ENCODE measurements at places on chromosomes 12 and 14.

- DNase-seq = no peak
Measured at GRCh38 chr12:118513611-118514010, 137.3 kb downstream of the SUDS3 start.

DNA sequence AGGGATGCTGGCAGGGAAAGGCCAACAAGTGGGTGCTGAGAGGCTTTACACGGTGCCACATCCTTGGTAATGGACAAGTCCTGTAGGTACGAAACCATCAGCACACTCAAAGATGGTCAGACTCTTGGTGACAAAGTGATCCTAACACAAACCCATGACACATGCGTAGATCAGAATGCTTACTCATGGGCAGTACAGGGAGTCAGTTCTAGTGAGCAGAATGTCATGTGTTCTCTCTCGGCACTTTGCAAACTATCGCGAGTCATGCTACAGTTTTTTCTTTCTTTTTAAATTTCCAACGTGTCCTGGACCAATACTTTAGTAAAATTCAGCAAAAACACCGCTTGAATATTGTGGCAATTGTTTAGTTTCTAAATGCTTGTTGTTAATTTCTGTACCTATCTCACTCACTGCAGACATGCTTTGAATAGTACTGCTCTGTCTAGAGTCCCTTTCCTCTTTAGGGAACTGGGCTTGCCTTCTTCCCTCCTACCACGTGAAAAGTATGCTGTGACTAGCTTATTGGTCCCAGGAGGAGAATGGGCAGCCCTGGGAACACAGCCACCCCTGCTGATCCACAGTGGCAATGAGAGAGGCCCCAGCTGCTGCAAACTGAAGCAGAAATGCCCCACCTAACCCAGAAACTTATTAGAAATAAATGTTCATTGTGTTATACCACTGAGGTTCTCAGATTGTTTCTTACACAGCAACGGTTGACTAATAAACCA, 62.4 kb downstream of the UBR7 start:
- no peak for DNase-seq

- no peak for DNase-seq
Measured at GRCh38 chr14:92780444-92781232, 13.5 kb upstream of the GOLGA5 start.

DNA sequence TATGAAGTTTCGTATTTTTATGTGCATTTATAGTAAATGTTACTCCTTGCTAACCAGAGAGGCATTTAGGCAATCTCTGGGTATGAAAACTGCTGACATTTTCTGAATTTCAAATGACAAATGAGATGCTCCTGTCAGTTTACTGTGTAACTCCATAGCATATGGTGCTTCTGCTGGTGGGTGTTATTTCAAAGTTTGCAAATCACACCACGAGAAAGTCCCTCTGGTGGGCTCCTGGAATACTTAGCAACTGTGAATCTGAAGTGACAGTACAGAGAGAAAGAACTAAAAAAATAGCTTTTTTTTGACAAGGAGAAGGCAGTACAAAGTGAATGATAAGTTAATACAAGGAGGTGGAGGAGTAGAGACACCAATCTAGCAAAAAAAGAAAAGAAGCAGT, 161.5 kb downstream of the DERA start:
- DNase-seq = no peak

DNA sequence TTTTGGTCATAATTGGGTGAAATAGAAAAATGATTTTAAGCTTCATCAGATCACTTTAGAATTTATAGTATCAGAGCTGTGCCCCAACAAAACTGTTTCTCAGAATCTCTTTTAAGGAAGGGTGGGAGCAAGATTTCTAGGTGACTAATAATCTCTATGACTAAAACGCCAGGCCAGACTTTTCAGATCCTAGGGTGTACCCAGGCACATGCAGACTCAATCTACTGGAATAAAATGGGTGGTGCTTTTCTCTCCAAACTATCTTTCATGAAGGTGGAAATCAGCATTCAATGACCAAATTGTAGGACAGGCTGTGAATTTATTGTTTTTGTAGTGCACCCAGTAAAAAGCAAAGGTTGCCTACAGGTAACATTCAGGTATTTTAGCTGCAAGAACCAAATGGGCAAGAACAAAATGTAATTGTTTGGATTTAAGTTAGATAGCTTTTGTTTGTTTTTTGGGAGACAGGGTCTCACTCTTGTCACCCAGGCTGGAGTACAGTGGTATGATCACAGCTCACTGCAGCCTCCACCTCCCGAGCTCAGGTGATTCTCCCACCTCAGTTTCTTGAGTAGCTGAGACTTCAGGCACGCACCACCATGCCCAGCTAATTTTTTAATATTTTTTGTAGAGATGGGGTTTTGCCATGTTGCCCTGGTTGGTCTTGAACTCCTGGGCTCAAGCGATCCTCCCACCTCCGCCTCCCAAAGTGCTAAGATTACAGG, 49.5 kb downstream of the PPP2R5C start:
- DNase-seq = no peak

DNA sequence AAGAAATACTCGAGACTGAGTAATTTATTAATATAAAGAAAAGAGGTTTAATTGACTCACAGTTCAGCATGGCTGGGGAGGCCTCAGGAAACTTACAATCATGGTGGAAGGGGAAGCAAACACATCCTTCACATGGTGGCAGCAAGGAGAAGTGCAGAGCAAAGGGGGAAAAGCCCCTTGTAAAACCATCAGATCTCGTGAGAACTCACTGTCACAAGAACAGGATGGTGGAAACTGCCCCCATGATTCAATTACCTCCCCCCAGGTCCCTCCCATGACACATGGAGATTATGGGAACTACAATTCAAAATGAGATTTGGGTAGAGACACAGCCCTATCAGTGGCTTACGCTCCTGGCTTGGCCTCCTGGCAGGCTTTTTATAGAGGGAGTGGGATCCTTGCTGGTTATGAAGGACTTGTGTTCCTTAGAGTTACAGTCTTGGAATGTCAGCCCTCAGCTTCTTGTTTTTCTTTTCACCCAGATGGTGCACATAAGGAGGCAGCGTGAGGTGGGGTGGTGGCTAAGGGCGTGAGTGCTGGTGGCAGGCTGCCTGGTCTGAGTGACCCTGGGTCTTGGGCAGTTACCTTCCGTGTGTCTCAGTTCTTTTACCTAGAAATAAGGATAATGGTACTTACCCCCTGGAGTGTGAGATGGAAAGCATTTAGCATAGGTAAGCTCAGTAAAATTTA, 25.7 kb downstream of the TRAF3 start:
- DNase-seq = no peak

DNA sequence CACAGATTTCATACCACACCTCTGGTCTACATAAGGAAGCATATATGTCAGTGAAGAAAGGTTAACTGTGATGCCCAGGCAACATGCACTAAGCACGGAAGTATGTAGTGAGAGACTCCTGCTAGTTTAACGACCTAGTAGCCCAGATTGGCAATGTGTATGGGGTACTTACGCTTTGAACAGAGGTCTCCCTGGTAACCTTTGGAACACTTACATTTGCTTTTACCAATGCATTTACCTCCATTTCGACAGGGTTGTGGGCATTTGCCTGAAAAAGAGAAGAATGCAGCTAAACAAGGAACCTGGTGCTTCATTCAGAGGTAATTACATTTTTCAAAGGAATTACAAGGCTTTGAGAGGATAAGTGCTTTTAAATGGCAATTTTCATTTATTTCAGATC, 65.2 kb downstream of the WIF1 start:
- DNase-seq = no peak

DNA sequence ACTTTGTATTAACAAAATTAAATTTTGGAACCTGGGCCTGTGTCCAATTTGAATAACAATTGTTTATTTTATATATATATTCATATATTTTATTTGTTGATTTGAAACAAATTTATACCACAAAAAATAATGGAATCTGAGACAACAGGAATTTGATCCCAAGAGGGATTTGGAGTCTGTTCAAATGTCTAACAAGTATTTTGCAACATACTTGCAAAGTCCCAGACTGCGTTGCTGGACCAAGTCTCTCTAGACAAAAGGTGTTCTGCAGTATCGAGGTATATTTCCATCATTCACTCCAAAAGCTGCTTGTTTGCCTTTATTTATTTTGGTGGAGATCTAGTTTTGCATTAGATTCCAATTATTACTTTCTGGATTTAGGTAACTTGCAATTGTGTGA, 68.7 kb upstream of the PTPRR start:
- DNase-seq = no peak

DNA sequence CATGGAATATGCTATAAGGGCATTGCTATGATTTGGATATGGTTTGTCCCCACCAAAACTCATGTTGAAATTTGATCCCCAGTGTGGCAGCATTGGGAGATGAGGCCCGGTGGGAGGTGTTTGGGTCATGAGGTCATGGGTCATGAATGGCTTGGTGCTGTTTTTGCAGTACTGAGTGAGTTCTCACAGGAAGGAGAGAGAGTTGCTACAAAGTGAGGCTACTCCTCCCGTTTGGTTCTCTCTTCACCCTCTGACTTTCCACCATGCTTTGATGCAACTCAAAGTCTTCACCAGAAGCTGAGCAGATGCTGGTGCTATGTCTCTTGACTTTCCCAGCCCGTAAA, 388.1 kb upstream of the TMPO start:
- DNase-seq = no peak

DNA sequence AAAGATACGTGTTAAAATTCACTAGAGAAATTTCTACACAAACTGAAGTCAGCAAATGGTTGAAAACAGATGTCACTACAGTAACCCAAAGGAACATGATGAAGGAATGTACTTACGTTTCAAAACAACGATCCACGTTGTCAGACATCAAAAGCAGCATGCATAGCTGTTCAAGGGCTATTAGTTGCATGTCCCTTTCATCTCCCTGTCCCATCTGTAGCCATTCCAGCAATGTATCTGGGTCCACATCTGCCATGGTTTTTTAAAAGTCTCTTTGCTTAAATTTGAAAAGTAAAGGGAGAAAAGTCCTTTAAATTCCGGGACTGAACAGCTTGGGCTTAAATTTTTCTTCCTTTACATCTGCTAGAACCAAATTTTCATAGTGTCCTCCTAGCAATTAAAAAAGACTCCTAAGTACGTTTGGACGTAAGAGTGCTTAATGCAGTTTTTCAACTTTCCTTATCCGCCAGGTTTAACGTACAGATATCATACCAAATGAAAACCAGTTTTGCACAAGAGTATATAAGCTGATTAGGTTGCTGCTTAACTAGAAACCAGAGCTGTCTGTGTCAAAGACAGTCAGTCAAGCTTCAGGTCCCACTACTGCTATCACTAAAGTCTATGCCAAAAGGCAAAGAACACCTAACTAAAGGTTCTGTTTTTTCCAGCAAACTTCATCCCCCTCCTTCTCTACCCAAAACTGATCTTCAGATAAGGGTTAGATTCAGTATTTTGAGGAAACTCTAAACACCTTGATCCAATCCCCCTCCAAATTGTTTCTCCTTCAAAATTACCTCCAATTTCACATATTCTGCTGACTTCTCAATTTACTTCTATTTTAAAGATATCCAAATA, 1.7 kb downstream of the HECTD1 start:
- DNase-seq = no peak

GRCh38 chr12:5076761-5077160, 33.1 kb downstream of the KCNA5 start:
- DNase-seq = peak; percentile 63

GRCh38 chr12:41981758-41982157, 162.9 kb downstream of the GXYLT1 start:
- DNase-seq = no peak

DNA sequence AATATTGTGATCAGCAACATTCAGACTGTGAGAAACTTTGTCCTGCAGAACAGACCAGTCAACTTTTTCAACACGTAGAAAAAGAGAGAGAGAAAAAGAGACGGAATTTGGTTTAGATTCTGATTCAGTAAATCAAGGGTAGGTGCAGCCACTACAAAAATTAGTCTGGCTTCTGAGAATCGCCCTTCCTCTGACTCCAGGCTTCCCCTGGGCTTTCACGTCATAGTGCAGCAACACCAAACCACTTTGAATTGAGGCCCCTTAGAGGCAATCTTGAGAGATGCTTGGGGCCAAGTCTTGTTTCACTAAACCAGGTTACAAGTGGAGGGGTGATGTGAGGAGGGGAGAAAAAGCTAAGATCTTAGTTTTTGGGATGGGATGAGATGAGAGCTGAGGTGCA, 37.5 kb upstream of the PTGR2 start:
- no peak for DNase-seq

DNA sequence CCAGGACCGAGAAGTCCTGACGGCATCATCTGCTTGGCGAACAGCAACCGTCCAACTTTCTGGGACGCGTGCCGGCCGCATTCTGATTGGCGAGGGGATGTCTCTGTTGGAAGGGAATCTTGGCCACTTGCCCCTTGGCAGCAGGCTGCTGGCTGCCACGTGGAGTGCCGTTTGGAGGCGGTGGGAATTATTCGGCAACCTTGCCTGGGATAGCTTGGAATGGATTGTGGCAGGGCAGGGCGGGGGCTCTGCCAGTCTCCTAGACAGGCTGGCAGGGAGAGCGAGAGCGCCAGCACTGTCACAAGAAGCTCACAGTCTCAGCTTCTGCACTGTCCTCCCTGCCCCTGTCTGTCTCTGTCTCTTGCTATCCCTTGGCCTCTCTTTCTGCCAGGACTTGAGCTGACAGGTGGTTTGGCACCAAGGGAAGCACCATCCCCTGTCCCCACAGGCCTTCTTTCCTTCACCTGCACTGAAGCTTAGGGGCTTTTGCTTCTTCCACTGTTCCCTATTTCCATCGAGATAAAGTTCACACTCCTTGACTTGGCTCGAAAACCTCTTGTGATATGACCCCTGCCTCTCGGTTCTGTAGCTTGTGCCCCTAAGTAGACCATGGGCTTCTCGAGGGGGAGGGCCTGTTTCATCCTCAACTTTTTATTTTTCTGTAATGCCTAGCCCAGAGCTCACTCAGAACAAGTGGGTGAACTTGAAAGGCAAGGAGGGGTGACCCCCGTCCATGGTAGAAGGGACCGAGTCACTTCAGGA, 201.9 kb downstream of the PHETA1 start:
- peak; percentile 85 for DNase-seq

GRCh38 chr12:50533971-50534370, 29.2 kb downstream of the DIP2B start:
- no peak for DNase-seq

DNA sequence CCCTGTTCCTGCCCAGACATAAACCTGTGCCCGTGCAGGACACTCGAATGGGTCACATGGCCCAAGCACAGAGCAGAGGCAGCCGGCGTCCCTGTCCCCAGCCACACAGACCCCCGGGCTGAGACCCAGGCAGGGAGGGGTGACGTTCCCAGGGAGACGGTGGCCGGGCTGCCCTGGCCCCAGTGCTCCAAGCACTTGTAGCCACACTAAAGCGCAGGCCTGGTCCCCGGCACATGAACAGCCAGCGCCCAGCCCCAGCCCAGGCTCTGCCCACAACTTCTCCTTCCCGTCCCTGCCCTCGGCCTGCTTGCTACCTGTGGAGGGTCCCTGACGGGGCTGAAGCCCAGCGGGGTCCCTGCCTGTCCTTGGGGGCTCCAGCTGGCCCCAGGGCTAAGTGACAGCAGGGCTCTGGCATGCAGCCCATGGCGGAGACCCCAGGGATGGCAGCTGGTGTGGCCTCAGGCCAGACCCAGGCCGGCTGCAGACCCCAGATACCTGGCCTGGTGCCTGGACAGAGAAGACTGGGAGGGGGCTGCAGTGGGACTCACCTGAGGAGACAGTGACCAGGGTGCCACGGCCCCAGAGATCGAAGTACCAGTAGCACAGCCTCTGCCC, 338.4 kb downstream of the TMEM121 start:
- peak; percentile 28 for DNase-seq

Measured in left ventricle myocardium superior (tissue), 1 donor.